ENCODE measurements at places on chromosomes 4 and X.

DNA sequence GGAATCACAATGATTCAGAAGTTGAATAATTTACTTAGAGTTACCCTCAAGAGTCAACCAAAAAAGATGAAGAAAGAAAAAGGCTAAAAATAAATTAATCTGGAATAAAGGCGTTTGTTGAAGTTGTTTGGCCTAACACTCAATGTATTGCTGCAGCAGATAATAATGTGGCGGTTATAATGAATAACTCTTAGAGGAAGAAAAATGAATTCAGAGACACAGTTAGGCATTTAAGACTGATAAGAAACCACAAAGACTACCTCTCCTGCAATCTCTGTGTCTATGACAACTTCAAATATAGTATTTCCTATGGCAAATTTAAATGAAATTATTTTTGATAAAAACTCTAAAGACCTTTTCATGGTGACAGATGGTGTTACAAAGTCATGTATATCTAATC is 1369.1 kb upstream of the AGA start:
- DNase-seq = no peak

- DNase-seq = no peak
These were observed 74.4 kb upstream of the ATP6AP2 start for GRCh38 chrX:40506201-40506985.

GRCh38 chrX:154728431-154729190 is 22.3 kb downstream of the GAB3 start:
- DNase-seq = no peak

DNA sequence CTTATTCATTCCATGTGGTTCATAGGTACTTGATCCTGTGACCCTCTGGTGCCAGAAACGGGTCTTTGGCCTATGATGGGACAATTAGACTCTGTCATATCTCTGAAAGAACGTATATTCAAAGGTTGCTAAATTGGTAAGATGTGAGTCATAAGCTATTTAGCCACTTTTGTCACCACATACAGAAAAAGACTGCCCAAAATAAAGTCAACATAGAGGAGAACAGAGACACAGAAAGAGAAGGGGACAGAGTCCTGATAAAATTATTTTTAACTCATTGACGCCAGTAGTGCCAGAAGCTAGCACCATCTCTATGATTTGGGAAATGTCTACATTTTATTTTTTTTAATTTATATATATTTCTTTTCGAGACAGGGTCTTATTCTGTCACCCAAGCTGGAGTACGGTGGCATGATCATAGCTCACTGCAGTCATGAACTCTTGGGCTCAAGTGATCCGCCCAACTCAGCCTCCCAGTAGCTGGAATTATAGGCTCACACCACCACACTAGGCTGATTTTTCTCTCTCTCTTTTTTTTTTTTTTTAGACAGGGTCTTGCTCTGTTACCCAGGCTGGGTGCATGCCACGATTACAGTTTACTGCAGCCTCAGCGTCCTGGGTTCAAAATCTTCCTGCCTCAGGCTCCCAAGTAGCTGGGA is 92.1 kb upstream of the COX18 start:
- DNase-seq = no peak

- DNase-seq = no peak
These were observed 111.0 kb downstream of the DDIT4L start for GRCh38 chr4:100079264-100079663.

DNA sequence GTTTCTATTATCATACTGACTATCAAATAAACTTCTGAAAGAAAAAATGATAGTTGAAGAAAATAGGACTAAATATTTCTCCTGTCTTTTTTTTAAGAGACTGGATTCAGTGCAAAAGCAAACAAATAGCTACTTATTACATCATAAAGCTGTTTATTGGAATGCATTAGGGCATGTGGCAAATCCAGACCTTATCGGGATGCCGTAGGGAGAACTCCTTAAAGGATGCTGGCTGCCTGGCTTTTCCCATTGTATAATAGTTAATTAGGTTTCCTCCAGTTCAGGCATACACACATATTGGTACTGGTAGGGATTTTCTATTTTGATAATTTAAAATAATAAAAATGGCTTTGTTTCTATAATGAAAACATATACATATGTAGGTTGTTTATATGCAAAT is 539.3 kb upstream of the ATOH1 start:
- DNase-seq = no peak

DNA sequence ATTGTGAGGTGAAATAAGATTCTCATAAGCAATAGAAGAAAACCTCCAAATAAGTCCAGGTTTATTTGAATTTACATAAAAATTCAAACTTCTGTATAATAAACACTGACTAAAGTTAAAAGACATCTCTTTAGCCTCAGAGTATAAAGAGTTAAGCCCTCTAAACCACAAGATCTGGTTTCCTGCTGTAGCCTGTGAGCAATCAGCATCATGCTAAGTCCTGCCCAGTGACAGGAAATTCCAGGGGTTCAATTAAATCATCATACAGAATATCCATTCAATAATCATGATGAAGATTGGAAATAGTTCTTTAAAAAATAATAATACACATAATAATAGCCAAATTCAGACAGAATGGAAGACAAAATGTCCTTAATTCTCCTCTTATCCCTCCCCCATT is 139.2 kb upstream of the DGKK start:
- DNase-seq = no peak

DNA sequence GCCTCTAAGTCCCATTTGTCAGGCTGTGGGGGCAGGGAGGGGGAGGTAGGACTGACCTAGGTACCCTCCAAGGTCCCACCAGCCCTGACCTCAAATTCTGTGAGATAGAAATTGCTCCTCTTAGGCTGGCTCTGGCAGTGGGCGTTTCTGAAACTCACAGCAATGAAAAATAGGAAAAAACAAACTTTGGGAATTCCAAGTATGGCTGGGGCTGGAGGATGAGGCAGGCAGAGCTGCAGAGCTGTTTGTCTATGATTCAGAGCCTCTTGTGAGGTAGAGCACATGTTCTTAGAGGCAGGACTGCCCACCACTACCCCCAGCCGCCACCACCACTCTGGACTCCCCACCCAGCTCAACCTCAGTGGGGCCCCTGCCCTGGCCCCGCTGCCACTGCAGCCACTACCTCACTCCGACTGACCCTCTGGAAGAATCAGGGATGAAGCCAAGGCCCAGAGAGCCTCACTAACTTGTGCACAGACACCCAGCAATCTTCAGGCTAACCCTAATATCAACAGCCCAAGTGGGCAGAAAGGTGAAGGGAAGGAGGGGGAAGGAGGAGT is 98.2 kb downstream of the PJA1 start:
- no peak for DNase-seq

GRCh38 chr4:165111906-165112367 is 723 bp downstream of the TMEM192 start:
- DNase-seq = no peak

DNA sequence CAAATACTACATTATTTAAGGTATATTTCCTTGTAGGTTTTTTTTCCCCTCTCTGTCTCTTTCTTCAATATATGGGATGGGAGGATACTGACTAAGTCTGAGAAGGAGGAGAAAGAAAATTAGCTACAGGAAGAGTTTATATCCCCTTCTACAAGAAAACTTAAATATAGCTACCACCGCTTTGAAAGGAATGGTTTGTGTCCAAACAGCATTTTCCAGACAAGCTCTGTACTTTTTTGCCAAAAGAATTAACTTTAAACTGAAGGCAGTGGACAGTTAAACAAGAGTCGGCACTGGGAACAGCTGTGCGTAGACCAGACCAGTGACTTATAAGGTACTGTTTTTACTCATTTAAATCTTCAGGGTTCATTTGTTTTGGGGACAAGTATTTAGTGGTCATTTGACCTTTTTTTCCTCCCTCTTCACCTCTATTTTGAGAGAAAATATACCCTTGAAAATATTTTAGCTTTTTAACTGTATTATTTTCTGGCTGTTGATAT is 303.7 kb downstream of the ARHGAP24 start:
- no peak for DNase-seq

DNA sequence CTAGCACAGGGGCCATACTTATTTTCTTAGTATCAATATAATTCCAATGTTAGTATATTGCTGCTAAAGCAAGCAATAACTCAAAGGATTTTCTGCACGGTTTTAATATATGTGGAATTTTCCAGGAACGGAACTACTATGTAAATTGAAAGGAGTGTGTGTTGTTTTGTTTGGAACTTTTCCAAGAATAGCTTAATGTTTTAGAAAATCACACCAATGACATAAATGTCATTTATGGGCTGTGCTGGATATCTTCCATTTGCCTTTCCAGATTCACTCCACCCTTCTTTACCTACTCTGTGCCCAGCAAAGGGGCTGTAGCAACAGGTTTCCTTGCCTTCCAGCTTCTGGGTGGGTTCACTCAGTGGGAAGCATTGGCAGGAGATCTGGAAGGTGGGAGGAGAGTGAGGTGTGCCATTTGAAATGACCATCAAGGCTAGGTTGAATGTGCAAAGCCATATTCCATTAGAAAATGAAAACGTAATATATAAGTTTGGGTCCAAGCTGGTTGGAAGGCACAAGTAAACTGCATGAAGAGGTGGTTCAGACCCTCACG is 25.2 kb upstream of the ZFX start:
- DNase-seq = no peak

DNA sequence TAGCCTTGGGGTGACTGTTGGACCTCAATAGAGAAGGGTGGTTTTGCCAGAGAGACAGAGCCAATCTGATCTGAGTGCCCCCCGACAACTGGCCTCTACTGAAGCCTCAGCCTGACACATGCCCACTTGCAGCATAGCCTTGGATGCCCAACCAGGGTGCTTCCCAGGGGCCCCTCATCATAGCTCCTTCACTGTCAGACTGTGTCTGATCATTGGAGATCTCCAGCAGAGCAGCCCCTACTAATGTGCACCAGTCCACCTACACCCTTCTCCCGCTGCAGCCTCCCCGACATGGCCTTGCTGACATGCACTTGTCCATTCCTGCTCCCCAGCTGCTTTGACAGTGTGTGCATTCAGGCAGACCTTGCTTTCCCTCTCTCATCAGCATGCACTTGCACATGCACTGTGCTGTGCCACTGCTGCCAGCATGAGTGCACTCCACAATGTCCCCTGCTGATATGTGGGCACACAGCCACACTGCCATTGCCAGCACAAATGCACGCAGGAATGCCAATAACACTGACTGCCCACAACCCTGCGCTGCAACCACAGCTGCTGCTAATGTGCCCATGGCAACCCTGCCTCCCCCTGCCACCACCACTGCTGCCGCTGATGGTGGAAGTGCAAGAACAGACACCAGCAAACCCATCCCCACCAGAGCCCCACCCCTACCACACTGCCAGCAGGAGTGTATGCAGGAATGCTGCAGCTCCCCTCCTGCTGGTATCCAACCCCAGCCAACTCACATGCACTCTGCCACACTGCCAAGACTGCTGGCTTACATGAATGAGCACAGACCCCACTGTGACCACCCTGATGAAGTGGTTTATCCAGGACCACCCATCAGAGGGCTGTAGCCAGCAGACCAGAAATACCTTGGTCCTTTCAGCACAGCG is 68.1 kb upstream of the ZMAT1 start:
- no peak for DNase-seq

- no peak for DNase-seq
These were observed 18.7 kb upstream of the MAN2B2 start for GRCh38 chr4:6556263-6556662.

GRCh38 chr4:1608821-1609500 is 75.2 kb downstream of the FAM53A start:
- DNase-seq = no peak

DNA sequence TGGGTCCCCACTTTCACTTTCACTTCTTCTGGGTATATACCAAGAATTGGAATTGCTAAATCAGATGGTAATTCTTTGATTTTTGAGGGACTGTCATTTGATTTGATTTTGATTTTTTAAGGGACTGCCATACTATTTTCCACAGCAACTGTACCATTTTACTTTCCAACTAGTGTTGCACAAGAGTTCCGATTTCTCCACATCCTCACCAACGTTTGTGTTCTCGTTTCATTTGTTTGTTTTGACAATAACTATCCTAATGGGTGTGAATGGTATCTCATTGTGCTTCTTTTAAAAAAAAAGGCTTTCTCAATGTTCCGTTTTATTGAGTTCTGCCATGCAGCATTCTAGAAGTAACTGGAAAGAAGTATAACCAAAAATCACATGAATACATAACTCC is 62.6 kb downstream of the C4orf46 start:
- DNase-seq = no peak
